Activated CD8-positive, alpha-beta memory T cell treated with anti-CD3 and anti-CD28 coated beads, Interleukin-2, amount 10 ng/mL, durations not matched to agents 7 days and 5 days (primary cell): ENCODE measurements at places on chromosomes 12 and 14.
A peak's percentile ranks its signal among the peaks of the same experiment; 100 is the strongest.

- DNase-seq: no peak
Observed at GRCh38 chr12:53211476-53212381, 4.7 kb upstream of the ITGB7 start.

DNA sequence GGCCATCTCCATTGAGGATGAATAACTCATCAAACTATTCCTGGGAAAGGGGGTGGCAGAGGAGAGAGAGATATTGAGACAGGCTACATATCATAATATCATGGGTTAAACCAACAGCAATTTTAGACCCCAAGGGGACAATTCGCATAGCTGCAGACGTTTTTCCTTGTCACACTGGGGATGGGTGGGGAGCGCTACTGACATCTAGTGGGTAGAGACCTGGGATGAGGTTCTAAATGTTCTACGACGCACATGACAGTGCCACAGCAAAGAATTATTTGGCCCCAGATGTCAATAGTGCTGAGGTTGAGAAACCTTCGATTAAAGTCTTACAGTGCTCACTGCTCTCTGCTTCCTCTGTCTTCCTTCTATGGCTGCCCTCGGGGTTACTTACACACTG is 425.6 kb downstream of the NRXN3 start:
- no peak for DNase-seq

DNA sequence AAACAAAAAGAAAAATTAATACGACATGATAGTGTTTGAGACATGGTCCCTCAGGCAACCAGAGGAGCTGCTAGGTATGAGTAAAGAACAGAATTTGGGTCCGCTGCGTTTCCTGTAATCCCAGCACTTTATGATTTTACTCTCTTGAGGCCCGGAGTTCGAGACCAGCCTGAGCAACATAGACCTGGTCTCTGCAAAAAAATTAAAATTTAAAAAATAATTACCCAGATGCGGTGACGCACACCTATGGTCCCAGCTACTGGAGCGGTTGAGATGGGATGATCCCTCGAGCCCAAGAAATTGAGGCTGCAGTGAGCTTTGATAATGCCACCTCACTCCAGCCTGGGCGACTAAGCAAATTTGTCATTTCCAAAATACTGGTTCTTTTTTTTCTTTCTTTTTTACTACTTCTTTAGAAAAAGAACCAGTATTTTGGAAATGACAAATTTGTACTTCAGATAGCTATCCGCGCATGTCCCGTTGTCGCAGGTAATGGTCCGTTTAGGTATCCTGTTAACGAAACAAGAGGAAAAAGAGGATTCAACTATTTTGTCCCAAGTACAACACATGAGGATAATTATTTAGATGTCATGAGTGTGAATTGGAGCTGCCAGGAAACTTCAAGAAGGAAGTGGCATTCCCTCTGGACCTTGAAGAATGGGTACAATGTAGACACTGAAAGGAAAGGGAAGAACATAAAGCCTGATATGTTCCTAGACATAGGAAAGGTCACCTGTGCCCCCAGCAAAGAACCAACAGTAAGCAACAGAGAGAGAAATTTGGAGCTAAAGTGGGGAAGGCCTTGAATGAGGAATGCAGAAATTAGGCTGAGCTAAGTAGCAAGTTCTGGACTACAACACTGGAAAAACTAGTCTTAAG is 1.2 kb upstream of the HECTD1 start:
- DNase-seq: no peak

DNA sequence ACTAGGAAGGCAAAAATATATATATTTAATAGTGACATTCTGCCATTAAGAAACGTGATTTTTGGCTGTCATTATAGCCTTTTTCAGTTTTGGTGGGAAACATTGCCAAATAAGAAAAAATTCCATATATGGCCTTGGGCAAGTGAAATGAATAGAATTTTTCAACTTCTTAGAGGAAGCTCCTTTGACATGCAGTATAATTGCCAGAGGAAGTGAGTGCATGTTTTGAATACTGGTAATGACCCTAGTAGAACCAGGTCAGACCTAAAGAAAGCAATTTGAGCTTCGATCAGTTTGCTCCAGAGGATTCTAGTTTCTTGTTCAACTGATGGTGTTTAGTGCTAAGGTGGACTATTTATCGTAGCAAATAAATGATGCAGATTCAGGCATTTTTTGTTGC is 26.2 kb upstream of the TRIM9 start:
- DNase-seq: no peak

GRCh38 chr12:4202487-4202886 is 71.1 kb upstream of the CCND2 start:
- no peak for DNase-seq

DNA sequence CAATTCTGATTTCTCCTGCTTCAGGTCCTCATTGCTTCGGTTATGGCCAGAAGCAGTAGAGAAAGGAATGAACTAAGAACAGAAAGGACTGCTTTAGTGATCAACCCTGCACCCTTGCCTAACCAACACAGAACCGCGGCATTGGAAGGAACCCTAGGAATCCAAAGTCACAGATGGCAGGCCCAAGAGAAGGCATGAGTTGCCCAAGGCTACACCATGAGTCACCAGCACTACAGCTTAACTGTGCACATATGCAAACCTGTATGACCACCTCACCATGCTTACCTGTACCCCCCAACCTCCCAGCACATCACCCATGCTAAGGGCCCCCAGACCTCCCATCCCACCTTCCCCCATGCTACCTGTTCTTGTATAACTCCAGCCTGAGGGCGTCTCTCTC is 25.9 kb upstream of the BLTP3B start:
- DNase-seq: no peak

- no peak for DNase-seq
Observed at GRCh38 chr14:64720131-64720576, 15.9 kb downstream of the PLEKHG3 start.

GRCh38 chr12:106580671-106581508 is 1.9 kb upstream of the RFX4 start:
- DNase-seq: no peak

- DNase-seq: no peak
Observed at GRCh38 chr12:71582925-71583324, 80.7 kb downstream of the ZFC3H1 start.

GRCh38 chr14:102034301-102034700 is 52.5 kb downstream of the HSP90AA1 start:
- DNase-seq: no peak

DNA sequence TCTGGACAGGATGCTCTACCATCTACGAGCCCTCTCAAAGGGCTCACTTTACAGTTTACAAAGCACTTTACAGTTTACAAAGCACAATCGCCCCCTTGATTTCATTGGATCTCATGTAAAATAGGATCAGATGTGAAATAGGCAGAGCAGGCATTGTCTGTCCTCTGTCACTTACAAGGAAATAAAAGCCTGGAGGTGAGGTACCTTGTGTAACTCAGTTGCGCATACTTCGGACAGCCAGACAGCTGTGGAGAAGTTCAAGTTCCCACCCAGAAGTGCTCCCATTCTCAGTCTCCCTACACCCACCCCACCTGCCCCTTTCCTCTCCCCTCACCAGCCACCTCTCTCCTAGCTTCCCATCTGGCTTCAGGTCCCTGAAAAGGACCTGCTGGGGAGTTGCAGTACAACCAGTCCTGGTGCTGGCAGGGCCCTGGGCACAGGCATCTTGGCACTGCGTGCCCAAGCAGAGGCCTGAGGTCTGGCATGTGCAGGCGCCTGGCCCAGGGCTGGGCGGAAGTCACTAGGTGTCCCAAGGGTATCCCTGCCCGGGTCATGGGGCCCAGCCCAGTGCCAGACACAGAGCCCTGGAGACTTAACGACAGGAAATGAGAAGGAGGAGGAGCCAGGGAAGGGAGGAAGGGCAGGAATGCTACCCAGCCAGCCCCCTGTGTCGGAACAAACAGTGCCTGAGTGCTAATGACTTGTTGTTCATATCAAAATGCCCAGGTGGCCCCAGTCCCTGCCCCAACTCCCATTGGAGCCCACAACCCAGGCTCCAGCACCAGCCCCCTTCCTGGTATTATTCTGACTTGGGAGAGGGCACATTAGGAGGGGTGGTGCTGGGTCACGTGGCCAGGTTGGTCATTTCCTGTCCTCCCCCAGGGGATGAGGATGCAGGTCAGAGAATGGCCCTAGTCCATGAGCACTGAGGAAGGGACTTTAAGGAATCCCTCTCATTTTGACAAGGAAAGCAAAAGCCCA is 5.4 kb downstream of the RAPGEF3 start:
- no peak for DNase-seq

- no peak for DNase-seq
Observed at GRCh38 chr14:60273956-60274355, 24.9 kb downstream of the PPM1A start.

- DNase-seq: no peak
Observed at GRCh38 chr12:46983393-46983793, 96.0 kb upstream of the PCED1B start.

- DNase-seq: peak; percentile 92
Observed at GRCh38 chr12:14417715-14418114, 52.2 kb downstream of the ATF7IP start.

- no peak for DNase-seq
Observed at GRCh38 chr12:43281563-43281962, 270.4 kb downstream of the ADAMTS20 start.

DNA sequence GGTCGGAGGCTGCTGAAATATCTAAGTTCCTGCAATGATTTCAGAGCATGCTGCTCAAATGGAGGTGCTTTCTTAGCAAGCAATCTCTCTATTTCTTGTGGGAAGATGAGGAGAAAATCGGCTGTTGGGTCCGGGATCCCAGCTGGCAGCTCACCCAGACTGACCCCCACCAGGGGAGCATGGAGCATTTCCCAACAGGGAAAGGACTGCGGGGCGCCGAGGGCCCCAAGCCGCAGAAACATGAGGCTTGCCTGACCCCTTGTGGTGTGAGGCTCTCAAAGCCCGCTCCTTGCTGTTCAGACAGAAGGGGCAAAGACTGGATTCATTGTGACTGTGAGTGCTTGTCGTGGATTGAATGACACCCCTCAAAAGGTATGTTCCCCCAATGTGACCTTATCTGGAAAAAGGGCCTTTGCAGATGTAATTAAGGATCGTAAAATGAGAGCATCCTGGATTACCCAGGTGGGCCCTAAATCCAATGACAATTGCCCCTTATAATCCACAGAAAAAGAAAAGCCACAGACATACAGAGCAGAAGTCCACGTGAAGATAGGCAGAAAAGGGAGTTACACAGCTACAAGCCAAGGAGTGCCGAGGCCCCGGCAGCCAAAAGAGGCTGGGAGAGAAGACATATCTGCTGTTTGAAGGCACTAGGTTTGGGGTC is 116.3 kb upstream of the VASH1 start:
- no peak for DNase-seq

- no peak for DNase-seq
Observed at GRCh38 chr14:33972583-33973081, 21.8 kb upstream of the EGLN3 start.

- no peak for DNase-seq
Observed at GRCh38 chr14:39138440-39138839, 24.3 kb downstream of the GEMIN2 start.

GRCh38 chr12:52681526-52682380 is 1.5 kb upstream of the KRT1 start:
- DNase-seq: peak; percentile 73

GRCh38 chr12:11482955-11483354 is 87.6 kb upstream of the PRB2 start:
- no peak for DNase-seq

DNA sequence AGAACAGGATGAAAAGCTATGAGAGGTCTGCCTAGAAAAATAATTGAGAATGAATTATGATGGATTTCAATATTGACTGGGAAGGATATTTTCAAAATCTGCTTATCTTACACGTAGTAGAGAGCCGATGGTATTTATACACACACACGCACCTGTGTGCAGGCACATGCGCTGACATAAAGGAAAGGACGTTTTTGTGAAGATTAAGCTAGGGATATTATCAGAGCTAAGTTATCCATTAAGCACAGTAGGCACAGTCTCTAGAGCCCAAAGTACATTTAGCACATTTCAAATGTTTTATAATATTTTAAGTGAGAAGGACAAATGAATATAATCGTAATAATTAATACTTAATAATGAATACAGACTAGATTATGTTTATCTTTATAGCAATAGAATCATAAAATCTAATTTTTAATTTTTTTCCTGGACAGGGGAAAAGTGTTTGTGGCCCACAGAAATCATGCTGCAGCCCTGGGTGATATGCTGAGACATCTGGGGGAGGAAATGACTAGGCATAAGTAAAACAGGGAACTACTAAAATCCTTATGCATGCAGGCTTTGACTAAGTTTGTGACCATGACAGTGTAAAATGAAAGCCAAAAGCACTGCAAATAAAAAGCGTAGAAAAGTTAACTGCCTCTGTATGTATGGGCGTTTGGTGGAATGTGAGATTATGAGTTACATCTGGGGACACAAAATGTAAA is 146.1 kb downstream of the KITLG start:
- no peak for DNase-seq

DNA sequence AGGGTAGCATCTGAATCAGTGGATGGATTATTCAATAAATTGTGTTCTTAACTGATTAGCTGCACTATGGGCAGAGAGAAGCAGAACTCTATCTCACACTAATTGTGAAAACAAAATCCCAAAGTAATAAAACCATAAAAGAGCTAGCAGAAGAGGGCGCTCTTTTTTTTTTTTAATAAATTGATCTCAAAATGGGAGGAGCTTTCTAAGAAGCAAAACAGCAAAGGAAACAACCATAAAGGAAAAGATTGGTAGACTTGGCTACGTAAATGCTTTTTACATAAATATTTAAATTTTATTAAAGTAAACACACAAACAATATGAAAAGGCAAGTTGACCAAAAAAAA is 1.5 kb upstream of the TM7SF3 start:
- no peak for DNase-seq

GRCh38 chr14:62015945-62016344 is 253.7 kb downstream of the SNAPC1 start:
- no peak for DNase-seq

DNA sequence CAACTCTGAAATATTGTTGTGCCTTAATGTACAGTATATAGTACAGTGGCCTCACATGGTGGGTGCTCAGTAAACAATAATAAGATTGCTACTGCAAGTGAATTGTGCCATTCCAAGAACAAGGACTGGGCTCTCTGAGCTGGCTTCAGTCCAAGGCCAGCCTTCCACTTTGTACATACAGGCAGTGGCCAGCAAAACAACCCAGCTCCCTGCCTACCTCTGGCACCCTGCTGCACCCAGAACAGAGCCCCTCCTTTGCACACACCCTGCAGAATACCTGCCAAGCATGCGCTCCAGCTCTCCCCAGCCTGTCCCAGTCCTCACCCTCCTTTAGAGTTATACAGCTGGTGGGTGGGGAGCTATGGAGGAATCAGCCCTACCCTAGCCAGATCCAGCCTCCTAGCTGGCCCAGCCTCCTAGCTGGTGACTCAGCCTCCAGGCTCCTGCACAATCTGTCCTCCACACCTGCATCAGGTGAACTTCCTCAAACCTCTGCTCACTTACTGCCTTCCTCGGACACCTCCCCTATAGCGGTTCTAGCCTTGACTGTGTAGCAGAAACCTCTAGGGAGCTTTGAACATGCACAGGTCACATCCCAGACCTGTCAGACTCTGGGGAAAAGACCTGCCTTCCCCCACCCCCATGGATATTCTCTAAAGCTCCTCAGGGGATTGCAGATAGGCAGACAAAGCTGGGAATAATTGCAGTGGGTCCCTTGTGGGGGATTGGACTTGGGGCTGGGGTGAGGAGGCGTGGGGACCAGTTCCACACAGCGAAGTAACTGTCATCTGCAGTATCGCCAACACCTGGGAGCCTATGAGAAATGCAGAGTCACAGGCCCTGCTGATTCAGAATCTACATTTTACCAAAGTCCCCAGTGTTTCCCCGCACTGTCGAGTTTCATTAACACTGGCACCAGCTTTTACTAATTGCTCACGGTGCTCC is 17.9 kb downstream of the ZDHHC22 start:
- DNase-seq: no peak

- no peak for DNase-seq
Observed at GRCh38 chr14:53855574-53855973, 101.1 kb downstream of the BMP4 start.
